Naive thymus-derived CD8-positive, alpha-beta T cell (primary cell): ENCODE measurements at places on chromosomes 4 and X.

DNA sequence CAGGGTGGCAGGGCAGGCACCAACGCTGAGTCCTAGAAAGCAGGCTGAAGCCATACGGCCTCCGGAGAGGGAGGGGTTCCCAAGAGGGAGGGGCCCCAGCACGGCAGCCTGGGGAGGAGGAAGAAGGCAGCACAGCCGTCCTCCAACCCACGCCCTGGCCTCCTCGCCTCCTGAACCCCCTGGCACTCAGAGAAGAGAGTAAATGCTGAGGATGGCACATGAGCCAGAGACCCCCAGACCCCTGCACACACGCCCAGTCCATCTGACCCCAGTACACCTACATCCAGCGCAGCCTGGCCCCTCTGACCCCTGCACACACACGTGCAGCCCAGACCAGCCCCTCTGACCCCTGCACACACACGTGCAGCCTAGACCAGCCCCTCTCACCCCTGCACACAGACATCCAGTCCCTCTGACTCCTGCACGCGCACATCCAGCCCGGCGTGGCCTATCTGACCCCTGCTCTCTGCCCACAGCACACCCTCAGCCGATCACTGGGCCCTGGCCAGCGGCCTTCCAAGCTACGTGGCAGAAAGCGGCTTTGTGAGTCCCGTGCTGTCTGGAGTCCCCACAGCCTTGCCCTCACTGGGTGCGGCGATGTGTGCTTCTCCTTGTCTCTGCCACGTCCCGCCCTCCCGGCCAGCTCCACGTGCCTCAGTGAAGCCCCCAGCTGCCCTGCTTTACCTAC, 18.5 kb downstream of the ATP5ME start:
- H3K4me3 ChIP-seq, result no peak overlapping the region
- peaks cover 2% of the 10 kb centered on the region for H3K36me3 ChIP-seq
- no peaks in the 10 kb centered on the region for H3K4me1 ChIP-seq
- H3K27me3 ChIP-seq, result peaks cover 7% of the 10 kb centered on the region
- DNase-seq, result no peak

DNA sequence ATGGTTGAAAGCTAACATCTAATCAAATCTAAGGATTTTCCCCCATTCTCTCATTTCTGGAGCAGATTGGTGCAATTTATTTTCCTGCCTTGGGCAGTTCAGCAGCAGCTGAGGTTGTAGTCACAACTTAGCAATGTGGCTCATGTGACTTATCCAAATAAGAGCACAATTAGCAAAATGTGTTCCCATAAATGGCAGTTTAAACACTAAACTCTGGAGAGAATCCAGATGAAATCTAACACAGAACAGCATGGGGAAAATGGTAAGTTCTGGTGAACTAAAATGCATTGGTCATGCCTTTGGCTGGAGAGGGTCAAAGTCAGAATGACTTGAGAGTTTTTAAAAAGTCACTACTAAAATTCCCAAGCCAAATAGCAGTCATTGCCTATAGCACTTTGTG, 422.6 kb upstream of the DIPK2B start:
- no peak overlapping the region for H3K4me3 ChIP-seq
- H3K27me3 ChIP-seq, result no peaks in the 10 kb centered on the region

- no peak for DNase-seq
- H3K4me1 ChIP-seq, result peaks cover 33% of the 10 kb centered on the region
- H3K4me3 ChIP-seq, result no peak overlapping the region
- no peaks in the 10 kb centered on the region for H3K36me3 ChIP-seq
- peak overlapping the region; percentile 53 for H3K27ac ChIP-seq
Measured at GRCh38 chr4:98625920-98626319, 32.5 kb downstream of the TSPAN5 start.

DNA sequence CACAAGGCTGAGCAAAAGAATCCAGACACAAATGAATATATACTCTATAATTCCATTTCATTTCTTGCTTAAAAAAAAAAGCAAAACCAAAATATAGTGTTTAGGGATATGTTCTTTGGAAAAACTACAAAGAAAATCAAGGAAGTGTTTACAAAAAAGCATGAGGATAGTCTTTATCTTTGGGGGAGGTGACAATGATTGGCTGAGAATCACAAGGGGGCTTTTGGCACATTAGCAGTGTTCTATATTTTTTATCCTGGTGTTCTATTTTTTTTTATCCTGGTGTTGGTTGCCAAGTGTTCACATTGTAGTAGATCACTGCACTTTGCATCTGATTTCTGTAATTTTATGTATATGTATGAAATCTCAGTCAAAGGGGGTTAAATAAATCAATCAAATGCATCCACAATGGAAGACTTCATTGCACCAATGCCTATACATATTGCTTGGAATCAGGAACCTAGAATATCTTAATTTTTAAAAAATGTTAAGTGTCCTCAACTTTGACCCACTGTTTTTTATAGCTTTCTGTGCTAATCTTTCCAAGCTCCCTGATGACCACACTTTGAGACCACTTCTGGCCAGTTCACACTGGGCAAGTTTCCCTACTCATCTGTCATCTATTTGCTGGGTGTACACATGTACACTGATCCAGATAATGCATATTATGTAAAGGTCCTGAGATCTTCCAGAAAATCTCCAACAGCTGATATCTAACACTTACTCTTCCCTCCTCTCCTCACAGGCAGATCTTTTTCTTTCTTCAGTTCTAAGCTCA, 3.7 kb downstream of the TBC1D9 start:
- H3K27me3 ChIP-seq, result peaks cover 30% of the 10 kb centered on the region
- peaks cover 30% of the 10 kb centered on the region for H3K4me1 ChIP-seq
- H3K36me3 ChIP-seq, result no peaks in the 10 kb centered on the region
- no peak for DNase-seq
- no peak overlapping the region for H3K4me3 ChIP-seq

GRCh38 chr4:7415927-7416686, 18.6 kb downstream of the PSAPL1 start:
- no peaks in the 10 kb centered on the region for H3K4me1 ChIP-seq
- no peak overlapping the region for H3K4me3 ChIP-seq
- H3K27ac ChIP-seq, result no peak overlapping the region
- peaks cover 2% of the 10 kb centered on the region for H3K36me3 ChIP-seq

GRCh38 chr4:123786920-123787319, 390.3 kb downstream of the SPRY1 start:
- no peaks in the 10 kb centered on the region for H3K36me3 ChIP-seq
- H3K4me3 ChIP-seq, result no peak overlapping the region
- H3K27ac ChIP-seq, result no peak overlapping the region
- no peak for DNase-seq
- H3K27me3 ChIP-seq, result no peaks in the 10 kb centered on the region

DNA sequence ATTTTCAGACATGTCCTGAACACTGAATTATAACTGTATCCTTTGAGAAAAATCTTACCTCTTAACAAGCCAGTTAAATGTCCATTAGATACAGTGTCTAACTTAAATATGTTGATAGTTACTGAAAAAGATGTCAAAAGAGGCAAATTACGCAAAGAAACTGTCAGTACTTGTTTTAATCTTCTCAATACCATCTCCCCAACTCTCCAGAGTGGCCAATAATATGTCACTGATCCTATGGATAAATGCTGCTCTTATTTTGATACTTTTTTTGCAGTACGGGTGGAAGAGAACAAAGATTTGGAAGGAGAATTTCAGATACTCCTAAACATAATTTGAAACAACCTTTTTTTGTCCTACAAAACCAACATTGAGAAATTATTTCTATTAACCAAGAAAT, 192.7 kb downstream of the CBR4 start:
- DNase-seq, result no peak
- H3K36me3 ChIP-seq, result no peaks in the 10 kb centered on the region
- no peak overlapping the region for H3K4me3 ChIP-seq
- peaks cover 1% of the 10 kb centered on the region for H3K4me1 ChIP-seq
- no peak overlapping the region for H3K27ac ChIP-seq

DNA sequence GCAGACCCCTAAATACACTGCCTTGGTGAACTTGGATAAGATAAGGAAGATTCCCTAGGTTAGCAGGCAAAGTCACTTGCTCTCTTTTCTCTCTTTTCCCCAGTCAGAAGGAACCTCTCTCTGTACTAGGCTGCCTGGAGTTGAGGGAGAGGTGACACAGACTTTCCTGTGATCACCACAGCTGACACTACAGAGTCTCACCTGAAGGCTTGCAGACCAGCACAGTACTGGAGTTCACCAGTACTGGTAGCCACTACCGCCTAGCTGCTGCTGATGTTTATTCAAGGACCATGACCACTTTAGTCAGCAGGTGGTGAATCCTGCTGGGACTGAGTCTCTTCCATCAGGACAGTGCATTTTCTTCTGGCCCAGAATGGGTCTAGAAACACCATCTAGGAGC, 63.3 kb downstream of the PTPN13 start:
- no peaks in the 10 kb centered on the region for H3K27me3 ChIP-seq
- H3K36me3 ChIP-seq, result no peaks in the 10 kb centered on the region
- DNase-seq, result no peak
- H3K4me3 ChIP-seq, result no peak overlapping the region
- H3K27ac ChIP-seq, result no peak overlapping the region

GRCh38 chr4:85218756-85219155, 252.3 kb upstream of the WDFY3 start:
- H3K27ac ChIP-seq, result no peak overlapping the region
- no peak for DNase-seq
- peaks cover 14% of the 10 kb centered on the region for H3K36me3 ChIP-seq
- H3K4me1 ChIP-seq, result no peaks in the 10 kb centered on the region
- H3K27me3 ChIP-seq, result no peaks in the 10 kb centered on the region

GRCh38 chrX:17397074-17397473, 22.1 kb downstream of the NHS start:
- no peak overlapping the region for H3K4me3 ChIP-seq
- no peaks in the 10 kb centered on the region for H3K36me3 ChIP-seq
- DNase-seq, result no peak
- H3K4me1 ChIP-seq, result no peaks in the 10 kb centered on the region
- no peaks in the 10 kb centered on the region for H3K27me3 ChIP-seq

DNA sequence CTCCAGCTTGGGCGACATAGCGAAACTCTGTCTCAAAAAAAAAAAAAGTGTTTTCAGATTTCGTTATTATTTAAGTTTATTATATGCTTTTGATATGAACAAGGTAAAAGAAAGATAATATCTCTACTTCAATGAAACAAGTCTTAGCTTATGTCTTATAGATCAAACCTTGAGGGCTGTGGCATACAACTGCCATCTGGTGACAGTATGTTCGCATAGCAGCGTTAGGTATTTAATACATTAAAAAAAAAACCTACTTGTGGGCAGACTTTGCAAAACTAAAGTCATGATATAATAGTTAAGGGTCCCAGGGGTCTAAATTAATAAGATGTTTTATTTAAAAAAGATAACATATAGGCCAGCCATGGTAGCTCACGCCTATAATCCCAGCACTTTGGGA, 161.2 kb upstream of the AMOT start:
- H3K4me1 ChIP-seq, result no peaks in the 10 kb centered on the region
- no peaks in the 10 kb centered on the region for H3K36me3 ChIP-seq
- no peak overlapping the region for H3K4me3 ChIP-seq
- no peaks in the 10 kb centered on the region for H3K27me3 ChIP-seq
- no peak overlapping the region for H3K27ac ChIP-seq

- no peak overlapping the region for H3K27ac ChIP-seq
- H3K27me3 ChIP-seq, result no peaks in the 10 kb centered on the region
- H3K36me3 ChIP-seq, result no peaks in the 10 kb centered on the region
- H3K4me3 ChIP-seq, result no peak overlapping the region
- no peaks in the 10 kb centered on the region for H3K4me1 ChIP-seq
- no peak for DNase-seq
Measured at GRCh38 chrX:5708251-5708650, 520.4 kb downstream of the NLGN4X start.
